Activated CD4-positive, CD25-positive, alpha-beta regulatory T cell treated with anti-CD3 and anti-CD28 coated beads, Interleukin-2, amount 50 U/mL, for 16 hours (primary cell): ENCODE measurements at places on chromosomes 1 and 21.

GRCh38 chr1:235767795-235768194 lies 98.9 kb downstream of the LYST start:
- DNase-seq, result no peak

DNA sequence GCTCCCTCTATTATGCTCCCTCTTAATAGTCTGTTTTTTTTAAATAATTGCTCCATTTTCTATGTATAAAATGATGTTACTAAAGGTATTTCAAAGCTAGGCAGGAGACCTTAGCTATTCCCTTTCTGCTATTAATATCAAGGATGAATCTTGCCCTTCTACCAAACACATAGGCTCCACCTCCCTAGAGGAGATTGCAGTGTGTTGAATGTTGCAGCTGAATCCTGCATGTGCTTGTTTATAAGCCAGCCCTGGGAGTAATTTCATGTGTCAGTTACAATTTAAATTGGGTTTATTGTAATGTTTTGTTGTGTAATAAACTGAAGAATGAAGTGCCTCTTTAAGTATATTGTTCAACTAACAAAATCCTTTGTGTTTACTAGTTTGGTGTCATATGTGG lies 66.0 kb downstream of the TMEM200B start:
- no peak for DNase-seq

- no peak for DNase-seq
Measured at GRCh38 chr1:211013346-211014240, 120.4 kb downstream of the KCNH1 start.

GRCh38 chr1:194300776-194301175 lies 1114.4 kb upstream of the B3GALT2 start:
- DNase-seq, result no peak

- no peak for DNase-seq
Measured at GRCh38 chr21:43618940-43619339, 40.3 kb downstream of the HSF2BP start.

- no peak for DNase-seq
Measured at GRCh38 chr1:63640633-63641567, 47.7 kb downstream of the PGM1 start.

DNA sequence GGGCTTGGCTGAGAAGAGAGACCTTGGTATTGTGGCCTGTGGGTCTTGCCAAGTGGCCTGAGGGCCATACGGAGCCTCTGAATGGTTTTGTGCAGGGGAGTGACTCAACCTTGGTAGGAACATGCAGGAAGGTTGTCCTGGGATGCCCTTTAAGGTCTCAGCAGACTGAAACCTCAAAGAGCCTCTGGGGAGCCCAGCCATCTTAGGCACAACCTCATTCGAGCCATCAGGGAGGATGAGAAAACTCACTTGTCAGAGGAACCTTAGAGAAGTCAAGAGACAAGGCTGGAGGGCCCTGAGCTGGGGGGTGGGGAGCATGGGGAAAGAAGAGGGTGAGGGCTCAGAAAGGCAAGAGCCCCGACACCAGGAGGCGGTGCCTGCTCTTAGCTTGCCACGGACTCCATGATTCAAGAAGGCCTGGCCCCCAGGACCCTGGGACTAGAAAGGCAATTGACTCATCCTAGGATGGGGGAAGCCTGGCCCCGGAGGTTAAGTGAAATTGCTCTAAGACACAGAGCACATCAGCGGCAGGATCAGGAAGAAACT lies 13.0 kb downstream of the IFI6 start:
- no peak for DNase-seq

- DNase-seq, result no peak
Measured at GRCh38 chr1:204879351-204879750, 8.7 kb downstream of the NFASC start.

- no peak for DNase-seq
Measured at GRCh38 chr1:72115290-72115689, 167.0 kb downstream of the NEGR1 start.

- no peak for DNase-seq
Measured at GRCh38 chr1:78171736-78172590, 126.2 kb downstream of the GIPC2 start.

DNA sequence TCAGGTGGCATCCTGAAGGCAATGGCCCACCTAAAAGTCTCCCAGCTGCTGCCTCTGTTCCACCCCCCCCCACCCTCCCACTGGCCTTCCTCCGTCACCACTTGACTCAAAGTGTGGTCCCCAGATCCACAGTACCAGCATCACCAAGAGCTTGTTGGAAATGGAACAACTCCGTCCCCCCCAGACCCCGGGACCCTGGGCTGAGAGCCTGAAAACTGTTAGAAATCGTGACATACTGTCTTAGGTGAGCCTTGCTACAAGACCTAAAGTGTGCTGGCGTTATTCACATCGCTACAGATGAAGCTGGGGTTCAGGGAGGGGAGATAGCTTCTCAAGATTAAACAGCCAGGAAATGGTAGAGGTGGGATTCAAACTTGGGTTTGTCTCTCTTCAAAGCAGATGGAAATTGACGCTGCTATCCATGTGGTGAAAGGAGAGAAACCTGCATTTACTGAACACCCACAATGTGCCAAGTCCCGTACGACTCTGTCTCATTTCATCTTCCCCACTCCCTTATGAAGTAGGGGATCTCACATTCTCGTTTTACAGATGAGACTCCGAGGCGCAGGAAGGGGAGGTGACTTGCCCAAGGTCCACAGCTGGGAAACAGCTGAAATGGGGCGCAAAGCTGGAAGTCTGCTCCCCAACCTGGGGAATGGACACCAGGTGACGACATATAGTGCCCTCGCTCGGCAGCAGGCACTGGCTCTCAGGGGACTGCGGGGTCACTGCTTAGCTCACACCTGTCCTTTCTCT lies 52.8 kb upstream of the IFFO2 start:
- DNase-seq, result no peak

- DNase-seq, result no peak
Measured at GRCh38 chr1:42777852-42778251, 6.9 kb upstream of the TMEM269 start.

DNA sequence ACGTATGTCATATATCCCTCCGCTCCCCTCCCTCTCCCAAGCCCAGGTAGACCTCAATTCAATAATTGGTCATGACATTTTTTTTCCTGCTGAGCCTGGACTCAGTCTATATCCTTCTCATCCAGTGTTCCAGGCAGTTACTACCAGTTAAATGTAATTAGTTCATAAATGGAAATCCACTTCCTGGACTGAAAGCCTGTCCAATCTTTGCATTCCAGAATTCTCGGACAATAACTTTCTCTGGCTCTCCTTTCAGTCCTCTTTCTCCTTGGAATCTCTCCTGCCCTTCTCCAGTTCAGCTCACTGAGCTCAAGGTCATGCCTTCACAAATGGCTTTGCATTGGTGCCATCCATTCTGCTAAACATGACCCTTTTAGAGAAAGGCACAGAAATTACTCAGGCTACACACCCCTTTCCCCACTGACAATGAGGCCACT lies 34.8 kb downstream of the VWA5B1 start:
- DNase-seq, result no peak

DNA sequence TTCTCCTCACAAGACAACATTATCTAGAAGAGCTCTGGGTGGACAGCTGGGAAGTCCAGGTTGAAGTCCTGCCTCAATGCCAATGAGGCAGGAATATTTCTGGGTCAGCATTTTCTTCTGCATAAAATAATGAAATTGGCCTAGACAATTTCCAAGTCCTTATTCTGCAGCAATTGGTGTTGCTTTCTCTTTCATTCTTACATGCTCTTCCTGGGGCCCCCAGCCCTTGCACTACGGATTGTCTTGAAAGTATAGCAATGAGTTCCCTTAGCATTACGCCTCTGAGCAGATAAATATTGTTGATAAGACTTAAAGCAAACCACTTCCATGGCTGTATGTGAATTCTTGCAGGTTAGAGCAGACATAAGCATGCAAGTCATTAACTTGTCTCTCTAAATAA lies 188.5 kb downstream of the TGFBR3 start:
- no peak for DNase-seq

GRCh38 chr1:109589177-109589576 lies 30.2 kb downstream of the GNAT2 start:
- no peak for DNase-seq

DNA sequence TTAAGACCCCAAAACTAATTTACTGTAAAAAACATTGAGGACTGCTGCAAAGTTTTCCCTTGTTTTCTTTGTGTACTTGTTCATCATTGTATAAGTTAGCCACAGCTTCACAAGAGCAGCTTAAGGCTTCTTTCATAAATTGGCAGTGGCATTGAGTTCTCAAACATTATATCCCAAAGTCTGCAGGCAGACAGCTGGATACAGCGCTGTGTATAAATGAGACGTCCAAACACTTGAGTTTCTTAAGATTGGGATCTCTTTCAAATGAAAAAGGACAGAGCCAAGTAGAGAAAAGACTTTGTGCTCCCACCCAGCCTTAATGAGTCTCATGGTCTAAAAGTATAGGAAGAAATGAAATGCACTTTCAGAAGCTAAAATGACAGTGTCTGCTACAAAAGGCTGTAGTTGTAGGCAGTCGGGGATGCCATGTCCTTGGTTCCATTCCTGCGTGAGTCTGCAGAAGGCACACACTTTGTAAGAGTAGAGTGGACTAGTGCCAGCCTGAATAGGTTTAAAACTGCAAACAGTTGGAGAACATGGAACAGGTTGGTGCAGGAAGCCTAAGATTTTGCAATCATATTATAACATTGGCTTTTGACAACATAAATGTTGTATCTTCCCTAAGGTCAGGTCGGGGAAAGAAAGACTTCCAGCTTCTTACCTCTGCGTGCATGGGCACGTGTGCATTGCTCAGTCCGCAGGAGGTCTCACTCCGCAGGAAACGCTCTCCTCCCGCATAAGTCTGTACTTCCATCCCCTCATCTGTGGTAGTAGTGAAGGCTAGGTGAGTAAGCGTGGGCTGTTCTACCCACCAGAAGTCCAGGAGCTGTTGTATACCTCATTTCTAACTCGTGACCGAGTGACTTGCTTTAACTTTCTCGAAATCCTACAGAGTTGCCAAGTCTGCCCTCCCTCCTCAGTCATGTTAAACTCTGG lies 94.4 kb downstream of the CD247 start:
- no peak for DNase-seq

DNA sequence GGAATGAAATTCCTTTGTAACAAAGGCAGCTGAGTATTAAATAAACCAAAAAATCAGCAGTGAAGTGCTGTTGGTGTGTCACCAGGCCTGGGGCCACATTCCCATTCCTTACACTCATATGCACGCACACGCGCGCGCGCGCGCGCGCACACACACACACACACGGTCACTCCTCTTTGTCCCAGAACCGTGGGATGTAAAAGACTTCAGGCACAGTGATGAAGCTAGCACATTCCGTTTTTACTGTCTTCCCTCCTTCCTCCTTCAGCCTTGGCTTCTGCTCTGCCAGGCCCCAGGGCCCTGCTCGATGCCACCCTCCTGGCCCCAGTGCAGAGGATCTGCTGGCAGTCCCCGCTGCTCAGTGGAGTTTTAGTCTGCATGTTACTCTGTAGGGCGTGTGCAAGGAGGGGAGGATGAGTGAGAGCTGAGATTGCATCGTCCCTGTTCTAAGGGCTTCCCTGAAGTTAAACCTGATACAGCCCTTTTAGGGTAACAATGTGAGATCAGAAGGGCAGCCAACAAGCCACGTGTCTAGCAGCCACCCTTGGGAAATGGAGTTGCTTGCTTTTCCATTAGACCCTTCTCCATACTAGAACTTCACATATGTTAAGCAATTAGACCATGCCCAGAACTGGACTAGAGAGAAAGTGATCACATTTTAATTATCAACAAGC lies 71.7 kb upstream of the WDR26 start:
- no peak for DNase-seq

DNA sequence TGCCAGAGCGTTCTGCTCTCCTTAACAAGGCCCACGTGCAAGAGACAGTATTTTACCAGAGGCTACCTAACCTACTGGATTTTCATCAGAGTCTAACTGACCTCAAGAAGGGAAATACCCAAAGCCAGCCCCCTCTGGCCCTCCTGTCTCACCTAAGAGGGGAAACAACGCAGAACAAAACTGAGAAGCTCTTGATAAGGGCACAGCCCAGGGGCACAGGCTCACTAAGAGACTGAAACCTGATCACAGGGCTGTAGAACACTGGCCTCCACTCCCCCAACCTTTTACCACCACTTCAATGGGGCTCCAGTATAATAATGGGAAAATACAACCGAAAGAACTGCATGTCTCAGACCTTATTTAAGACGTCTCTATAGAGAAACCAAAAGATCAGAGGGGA lies 449.5 kb upstream of the CAMK1G start:
- no peak for DNase-seq

- no peak for DNase-seq
Measured at GRCh38 chr1:109722908-109723691, 11.0 kb downstream of the GSTM5 start.

GRCh38 chr1:242239398-242239797 lies 240.5 kb upstream of the MAP1LC3C start:
- no peak for DNase-seq

- DNase-seq, result no peak
Measured at GRCh38 chr1:153872331-153872730, 50.4 kb downstream of the GATAD2B start.

GRCh38 chr1:236550961-236551851 lies 27.4 kb downstream of the LGALS8 start:
- no peak for DNase-seq

- no peak for DNase-seq
Measured at GRCh38 chr1:68958958-68959357, 462.1 kb upstream of the DEPDC1 start.

DNA sequence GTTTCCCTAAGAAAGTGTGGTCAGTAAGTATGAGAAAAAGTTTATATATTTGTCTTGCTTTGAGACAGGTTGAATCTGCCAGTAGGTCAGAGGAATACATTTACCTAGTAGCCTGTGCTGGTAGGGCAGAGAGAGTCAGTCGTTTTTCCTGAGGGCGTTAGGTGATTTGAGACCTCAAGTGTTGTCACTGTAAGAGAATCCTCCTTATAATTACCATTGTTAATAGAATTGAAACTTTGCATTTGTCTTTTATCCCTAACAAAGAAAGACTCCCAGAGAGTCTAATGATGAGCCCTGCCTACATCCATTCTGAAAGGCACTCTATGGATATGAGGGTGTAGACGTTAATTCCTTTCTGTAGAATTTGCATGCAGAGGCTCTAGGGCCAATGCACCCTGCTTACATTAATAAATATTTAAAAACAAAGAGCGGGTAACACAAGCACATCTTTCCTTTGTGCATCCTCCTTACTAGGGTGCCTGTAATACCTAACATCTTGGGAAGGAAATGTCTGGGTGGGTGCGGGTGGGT lies 16.4 kb downstream of the PBX1 start:
- DNase-seq, result no peak

GRCh38 chr1:24206516-24207394 lies 19.7 kb upstream of the IFNLR1 start:
- DNase-seq, result no peak

DNA sequence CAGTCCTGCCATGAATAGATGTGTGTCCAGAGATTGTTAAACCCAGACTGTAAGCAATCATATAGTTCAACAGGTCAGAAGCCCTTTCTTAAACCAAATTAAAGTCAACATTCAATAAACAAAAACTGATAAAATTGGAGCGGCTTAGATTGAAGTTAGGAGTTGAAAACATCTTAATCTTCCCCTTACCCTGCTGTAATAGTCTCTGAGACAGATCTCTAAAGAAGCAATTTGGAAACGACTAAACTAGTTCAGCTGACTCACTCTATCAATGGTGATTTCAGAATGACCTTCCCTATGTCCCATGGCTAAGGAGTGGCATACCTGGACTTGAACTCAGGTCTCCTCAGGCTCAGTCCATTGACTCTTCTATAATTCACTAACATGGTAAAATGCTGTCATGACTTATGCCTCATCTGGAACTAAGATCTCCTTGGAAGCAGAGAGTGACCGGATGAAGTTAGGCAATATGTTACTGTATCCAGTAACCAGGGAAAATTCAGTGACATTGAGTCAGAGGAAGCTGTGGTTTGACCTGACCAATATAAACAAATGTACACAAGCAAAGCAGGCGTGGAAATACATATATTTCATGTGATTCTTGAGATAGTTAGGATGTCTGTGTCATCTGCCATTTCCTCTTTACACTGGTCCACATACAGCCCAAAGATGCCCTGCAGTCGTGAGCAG lies 30.1 kb downstream of the SGIP1 start:
- no peak for DNase-seq
